ENCODE measurements at places on chromosomes 16 and 17. TPM values are rescaled to one million over a fixed set of nuclear protein-coding genes. Genes with fewer than 3 reads are reported as not detected.

DNA sequence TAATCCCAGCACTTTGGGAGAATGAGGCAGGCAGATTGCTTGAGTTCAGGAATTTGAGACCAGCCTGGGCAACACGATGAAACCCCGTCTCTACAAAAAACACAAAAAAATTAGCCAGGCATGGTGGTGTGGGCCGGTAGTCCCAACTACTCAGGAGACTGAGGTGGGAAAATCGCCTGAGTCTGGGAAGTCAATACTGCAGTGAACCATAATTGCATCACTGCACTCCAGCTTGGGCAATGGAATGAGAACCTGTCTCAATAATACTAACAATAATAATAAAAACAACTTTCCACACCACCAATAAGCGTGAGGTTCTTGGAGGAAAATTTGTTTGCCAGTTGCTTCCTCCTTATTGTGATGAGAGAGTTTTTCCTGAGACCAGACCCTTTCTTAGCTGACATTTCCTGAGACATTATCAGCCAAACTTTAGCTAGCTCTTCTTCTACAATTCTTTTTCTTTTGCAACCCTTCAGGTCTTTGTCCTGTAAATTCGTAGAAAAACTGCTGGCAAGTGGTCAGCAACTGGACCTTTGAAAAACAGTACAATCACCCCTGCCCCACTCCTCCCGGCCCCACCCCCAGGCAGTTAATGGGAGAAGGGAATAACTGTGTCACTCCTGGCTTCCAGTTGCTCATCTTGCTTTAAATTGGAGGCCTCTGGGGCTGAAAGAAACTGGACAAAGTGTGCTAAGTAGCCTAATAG lies 3.5 kb upstream of the EZH1 start:
- DNase-seq, result no peak
- H3K27ac ChIP-seq, result no peak overlapping the region
- peaks cover 46% of the 10 kb centered on the region for H3K27me3 ChIP-seq
- H3K4me3 ChIP-seq, result no peak overlapping the region
- peaks cover 15% of the 10 kb centered on the region for H3K4me1 ChIP-seq
- H3K36me3 ChIP-seq, result peaks cover 3% of the 10 kb centered on the region

Gene MT2A
- total RNA-seq, result 47.9 TPM

DNA sequence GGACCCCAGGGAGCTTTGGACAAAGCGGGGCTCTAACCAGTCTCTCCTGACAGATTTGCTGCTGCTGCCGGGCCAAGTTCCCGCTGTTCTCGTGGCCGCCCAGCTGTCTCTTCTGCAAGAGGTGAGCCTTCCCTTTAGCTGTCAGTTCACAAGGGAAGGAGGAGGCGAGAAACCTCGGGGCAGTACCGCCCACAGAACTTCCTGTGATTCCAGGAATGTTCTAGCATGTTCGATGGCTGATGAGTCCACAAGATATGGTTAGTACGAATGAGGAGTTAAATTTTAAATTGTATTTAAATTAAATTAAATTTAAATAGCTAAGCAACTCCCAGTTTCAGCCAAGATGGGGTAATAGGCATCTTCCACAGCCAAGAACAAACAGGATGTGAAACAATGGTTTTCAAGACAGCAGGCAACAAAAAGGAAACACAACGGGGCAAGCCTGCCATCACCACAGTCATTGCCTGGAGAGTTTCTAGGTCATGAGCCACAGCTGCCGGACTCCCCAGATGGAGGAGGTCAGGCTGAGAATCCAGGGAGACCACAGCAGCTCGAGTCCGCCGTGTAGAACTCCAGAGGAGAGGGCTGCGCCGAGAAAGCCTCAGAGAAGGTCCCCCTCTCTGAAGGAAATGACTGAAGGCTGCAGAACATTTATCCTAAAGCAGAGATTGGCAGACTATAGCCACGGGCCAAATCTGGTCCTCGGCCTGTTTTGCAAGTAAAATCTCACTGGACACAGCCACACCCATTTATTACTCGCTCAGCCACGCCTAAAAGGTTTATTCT lies 9.5 kb upstream of the TCF25 start:
- peak overlapping the region; percentile 91 for H3K27ac ChIP-seq
- DNase-seq, result peak; percentile 60
- no peaks in the 10 kb centered on the region for H3K27me3 ChIP-seq
- H3K4me1 ChIP-seq, result peaks cover 34% of the 10 kb centered on the region
- H3K4me3 ChIP-seq, result peak overlapping the region; percentile 53

DNA sequence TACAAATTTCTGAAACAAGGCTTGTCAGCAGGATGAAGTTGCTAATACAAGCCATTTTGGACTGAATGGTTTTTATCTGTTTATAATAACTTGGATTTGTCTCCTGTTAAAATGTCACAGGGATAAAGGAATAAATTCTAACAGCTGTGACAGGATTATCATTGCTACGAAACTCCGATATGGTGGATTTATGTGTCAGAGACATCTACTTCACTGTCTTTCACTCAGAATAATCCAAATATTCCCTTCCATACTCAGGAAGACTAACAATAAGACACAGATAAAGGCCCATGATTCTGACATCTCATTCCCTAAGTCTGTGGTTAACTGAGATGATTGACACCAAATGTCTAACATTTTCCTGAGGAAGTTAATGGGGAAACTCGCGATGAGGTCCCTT lies 529.8 kb upstream of the GOT2 start:
- peaks cover 6% of the 10 kb centered on the region for H3K4me1 ChIP-seq
- DNase-seq, result no peak
- no peaks in the 10 kb centered on the region for H3K27me3 ChIP-seq

GRCh38 chr17:61415374-61416210 lies 15.9 kb downstream of the TBX2 start:
- no peak overlapping the region for H3K27ac ChIP-seq
- H3K4me3 ChIP-seq, result no peak overlapping the region
- H3K4me1 ChIP-seq, result peaks cover 10% of the 10 kb centered on the region
- peaks cover 35% of the 10 kb centered on the region for H3K27me3 ChIP-seq
- no peak for DNase-seq
- H3K36me3 ChIP-seq, result no peaks in the 10 kb centered on the region

Gene TPSB2
- not detected for total RNA-seq

Data from activated CD4-positive, alpha-beta memory T cell treated with anti-CD3 and anti-CD28 coated beads, Interleukin-2, amount 10 ng/mL, durations not matched to agents 7 days and 5 days (primary cell).